Right kidney (tissue), 9 donors: ENCODE measurements at places on chromosomes 12 and 14.
A peak's percentile ranks its signal among the peaks of the same experiment; 100 is the strongest.

GRCh38 chr14:50049703-50050570 lies 66.4 kb downstream of the VCPKMT start:
- no peak for DNase-seq

GRCh38 chr14:61196034-61196433 lies 85.1 kb downstream of the TMEM30B start:
- no peak for DNase-seq

DNA sequence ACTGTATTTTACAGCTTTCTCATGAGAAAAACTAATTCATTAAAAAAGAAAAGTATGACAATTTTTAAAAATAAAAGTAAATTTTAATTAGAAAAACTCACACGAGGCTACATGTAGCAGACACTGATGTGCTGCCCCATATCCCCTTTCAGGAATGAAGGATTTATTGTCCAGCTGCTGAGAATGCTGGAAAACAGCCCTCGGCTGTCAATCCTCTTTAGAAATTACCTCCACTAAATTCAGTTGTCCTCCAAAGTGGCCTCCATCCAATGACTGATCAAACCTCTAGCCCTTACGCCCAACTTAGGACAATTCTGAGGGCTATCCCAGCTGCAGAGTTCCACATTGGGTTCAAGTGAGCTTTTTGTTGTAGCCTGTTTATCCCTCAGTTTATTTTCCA lies 29.8 kb upstream of the AP4S1 start:
- DNase-seq, result peak; percentile 4

GRCh38 chr12:92058664-92059063 lies 87.0 kb downstream of the BTG1 start:
- DNase-seq, result no peak

DNA sequence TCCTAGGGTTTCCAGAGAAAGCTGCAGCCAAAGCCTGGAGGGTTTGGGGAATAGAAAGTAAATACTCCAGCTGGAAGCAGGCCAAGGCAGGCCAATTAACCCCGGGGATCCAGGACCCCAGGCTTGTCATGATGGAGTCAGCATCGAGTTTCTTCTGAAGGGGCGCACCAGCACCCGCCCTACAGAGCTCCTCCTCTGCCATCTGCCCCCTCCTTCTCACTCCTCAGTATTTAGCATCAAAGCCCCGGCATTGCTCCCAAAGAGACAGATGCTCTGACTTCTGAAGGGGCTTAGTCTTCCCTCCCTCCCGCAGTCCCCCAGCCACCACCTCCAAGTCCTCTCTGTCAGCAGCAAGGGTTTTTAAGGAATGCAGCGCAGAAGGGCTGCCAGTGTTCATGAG lies 285.1 kb upstream of the NOS1 start:
- no peak for DNase-seq

- no peak for DNase-seq
These were observed 210.0 kb upstream of the SEL1L start for GRCh38 chr14:81743605-81744004.

- DNase-seq, result peak; percentile 75
These were observed 1.0 kb downstream of the ELK3 start for GRCh38 chr12:96194971-96195844.

- no peak for DNase-seq
These were observed 16.1 kb downstream of the HCAR2 start for GRCh38 chr12:122687086-122687485.

DNA sequence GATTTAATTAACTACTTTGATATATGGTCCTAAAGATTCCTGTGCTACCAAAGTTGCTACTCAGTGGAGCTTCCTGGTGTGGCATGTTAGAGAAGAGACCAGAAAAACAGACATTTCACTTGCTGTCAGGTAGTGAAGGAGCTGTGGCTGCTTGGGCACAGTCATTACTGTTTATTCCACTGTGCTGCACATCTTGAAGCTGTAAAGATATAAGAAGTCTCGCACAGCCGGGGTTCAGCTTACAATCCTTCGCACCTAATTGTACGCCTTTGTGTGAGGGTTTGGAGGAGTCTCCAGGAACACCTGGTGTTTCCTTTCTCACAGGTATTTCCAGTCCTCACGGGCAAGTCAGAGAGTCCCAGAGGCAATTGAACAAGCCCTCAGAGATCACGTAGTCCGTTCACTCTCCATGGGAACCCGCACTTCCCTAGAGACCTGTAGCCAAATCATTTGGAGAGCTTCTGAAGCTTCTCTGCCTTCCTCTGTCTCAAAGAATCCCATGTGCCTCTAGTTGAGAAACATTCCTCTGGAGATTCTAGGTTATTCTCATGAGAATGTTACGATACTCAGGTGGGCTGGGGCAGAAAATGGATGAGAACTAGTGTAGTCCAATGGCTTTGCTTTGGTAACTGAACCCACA lies 4.1 kb downstream of the EVL start:
- no peak for DNase-seq

- peak; percentile 12 for DNase-seq
These were observed 417.5 kb downstream of the LRIG3 start for GRCh38 chr12:58502841-58503240.

DNA sequence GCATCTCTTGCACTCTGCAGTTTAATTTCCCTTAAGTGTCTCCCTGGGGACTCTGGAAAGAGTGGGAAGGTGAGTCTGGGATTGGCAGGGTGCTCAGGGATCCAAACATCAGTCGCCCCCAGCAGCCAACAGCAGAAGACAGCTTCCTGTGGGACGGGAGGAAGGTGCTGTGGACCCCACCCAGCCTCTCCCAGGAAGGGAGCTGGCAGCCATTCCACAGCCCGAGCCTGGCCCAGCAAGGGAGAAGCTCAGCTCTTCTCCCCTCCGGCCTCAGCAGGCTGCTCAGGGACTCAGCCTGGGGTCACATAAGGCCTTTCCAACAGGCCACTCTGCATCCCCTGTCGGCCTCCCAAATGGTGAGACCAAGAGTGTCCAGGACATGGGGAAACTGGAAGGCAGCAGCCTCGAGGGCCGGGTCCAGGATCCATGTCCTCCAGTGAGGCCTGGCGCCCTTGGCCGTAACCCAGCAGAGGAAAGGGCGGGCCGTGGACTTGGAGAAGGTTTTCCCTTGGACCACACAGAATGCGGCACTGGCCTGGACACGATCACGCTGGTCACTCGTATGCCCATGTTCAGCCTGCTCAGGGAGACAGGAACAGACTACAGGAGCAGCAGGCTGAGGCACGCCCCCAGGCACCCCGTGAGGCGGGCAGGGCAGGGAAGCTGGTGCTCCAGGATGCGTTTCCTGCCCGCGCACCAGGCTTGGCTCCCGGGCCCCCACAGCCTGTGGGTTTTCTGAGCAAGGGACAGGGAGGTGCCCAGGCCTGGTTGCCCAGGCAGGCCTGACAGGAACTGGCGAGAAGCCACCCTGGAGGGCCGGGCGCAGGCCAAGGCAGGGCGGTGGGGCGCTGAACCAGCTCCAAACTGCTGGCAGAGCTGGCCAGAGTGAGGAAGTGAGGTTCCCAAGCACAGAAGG lies 3.5 kb downstream of the XRCC3 start:
- DNase-seq, result no peak

DNA sequence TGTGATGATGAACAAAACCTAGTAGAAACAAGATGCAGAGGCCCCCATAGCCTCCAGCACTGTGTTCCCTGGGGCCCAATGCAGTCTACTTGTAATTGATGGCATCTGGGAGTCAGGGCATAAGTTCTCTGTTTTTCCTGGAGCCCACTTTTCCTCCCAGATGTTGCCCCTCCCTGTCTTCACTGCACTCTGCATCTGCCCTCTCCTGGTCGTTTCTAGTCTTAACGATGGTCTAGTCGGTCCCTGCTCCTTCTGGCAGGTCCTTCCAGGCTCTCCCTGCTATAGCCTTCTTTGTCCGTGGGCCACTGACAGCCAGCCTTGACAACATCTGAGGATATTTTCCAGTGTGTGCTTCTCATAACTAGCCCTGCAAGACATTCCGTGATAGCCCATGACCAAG lies 208.3 kb downstream of the GXYLT1 start:
- DNase-seq, result no peak

DNA sequence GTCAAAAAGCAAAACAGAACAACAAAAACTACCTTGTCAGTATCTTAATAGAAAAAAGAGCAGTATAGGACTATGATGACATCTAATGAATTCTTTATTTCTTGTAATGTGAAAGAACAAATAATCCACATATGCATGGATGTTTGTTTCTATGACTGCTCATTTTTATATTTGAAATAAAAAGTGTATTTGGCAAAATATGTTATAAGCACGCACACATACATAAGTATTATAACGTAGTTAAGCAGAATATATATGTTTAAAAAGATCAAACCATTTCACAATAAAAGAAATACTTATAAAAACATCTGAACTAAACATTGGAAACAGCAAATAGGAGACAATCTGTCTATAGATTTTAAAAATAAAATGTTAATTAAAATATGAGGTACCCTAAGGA lies 74.8 kb downstream of the MIPOL1 start:
- no peak for DNase-seq

DNA sequence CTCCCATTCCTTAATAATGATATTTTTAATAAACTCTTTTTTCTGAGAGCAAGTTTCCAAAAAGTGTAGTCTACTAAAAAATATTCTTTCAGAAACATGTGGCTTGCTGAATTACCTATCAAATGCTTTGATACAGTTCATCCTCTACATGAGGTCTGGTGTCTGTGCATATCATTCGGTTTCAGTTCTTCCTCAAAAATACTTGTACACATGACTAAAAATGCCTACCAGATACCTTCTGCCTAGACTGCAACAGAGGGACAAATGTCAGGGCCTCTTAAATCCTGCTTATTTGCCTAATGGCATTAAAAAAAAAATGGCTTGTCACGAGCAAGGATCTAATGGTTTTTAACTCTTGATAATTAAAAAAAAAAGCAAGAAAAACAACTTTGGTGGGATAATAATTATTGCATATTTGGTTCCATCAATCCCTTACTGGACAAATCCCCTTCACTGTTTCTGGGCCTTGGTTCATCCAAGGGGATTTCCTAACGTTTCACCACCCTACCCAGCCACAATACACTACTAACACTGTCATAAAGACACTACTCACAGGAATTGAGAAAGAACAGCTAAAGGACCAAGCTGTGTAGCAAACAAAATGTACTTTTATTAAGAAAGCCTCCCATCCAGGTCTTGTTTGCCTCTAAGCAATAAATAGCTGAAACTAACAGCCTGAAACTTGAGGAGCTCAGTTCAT lies 45.7 kb downstream of the PARP11 start:
- no peak for DNase-seq

DNA sequence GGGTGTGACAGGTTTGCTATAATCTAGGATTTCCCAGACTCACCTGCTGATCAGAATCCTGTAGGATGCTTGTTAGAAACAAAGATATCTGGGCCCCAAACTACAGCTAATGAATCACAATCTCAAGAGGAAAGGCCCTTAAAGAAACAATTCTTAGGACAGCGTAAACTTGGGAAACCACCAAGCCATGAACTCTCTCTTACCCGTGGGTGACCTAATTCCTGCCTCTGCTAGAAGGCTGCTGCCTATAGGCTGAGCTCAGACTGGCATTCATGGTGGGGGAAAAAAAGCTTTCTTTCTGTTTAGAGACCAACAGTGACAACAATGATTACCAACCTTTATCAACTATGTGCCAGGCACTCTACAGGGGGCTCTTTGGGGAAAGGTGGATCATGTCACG lies 213.9 kb upstream of the FKBP4 start:
- no peak for DNase-seq

- no peak for DNase-seq
These were observed 27.3 kb upstream of the CHPT1 start for GRCh38 chr12:101670007-101670671.

DNA sequence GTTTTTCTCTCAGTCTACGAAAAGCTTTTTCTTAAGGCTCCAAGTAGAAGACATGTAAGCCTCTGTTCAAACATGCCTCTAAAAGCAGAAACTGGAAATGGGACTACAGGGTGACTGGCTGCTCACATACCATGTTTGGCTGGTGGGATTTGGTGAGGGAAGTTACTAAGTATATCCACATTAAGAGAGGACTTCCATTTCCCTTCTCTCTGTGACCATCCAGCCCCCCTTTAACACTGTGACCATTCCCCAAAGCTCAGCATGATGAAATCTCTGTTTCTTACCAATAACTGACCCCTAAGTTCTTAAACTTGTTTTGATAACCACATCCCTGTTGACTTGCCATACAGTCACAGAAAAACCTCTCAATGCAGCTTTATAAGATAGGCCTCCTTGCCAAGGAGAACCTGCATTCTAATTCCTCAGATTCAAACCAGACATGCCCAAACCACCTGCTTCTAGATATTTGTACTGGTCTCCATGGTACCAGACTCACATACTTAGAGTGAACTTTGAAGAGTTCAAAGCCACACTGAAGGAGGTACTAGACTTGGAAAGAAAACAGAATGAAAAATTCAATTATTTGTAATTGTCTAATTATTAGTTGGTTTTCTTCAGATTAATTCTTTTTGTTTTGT lies 102.2 kb downstream of the VEZT start:
- DNase-seq, result no peak

DNA sequence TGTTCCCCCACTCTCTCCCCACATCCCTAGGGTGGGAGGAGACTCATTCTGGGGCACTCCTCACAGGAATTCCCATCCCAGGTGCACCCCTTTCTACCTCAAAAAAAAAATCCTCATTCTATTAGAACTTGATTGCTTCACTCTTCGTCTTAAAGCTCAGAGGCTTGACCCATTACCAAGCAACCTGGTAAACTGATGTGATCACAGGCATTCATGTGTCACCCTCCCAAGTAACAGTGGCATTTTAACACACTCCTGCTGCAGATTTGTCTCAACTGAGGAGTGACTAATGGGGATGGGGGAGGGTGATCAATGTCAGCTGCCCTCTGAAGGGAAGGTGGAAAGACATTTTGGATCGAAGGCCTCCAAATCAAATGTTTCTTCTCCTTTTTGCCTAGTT lies 78.1 kb upstream of the PTHLH start:
- DNase-seq, result no peak

GRCh38 chr12:76232013-76232412 lies 116.2 kb downstream of the BBS10 start:
- no peak for DNase-seq
